ENCODE measurements at places on chromosomes 6 and 20. TPM values are rescaled to one million over a fixed set of nuclear protein-coding genes. Genes with fewer than 3 reads are reported as not detected.

Gene PHACTR3
- total RNA-seq: 0.16 TPM

DNA sequence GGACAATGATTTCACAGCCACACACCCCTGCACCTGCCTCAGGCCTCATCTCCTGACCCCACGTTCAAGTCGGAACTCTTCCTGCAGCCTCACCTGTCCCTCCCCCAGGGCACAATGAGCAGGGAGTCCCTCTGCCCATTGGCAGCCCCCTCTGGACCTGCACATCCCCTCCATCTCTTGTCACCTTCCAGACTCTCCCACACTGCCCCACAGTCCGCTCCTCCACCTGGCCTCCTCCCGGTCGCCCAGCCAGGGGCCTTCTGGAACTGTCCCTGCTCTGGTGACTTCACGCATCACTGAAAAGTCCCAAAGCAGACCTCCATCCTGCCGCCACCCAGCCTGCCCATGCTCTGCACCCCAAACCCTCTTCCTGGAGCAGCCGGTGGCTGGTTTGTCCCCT is 4.7 kb downstream of the CTSZ start:
- peaks cover 22% of the 10 kb centered on the region for H3K4me1 ChIP-seq
- DNase-seq: no peak
- H3K36me3 ChIP-seq: peaks cover 21% of the 10 kb centered on the region
- no peaks in the 10 kb centered on the region for H3K27me3 ChIP-seq
- H3K4me3 ChIP-seq: no peak overlapping the region

- peaks cover 11% of the 10 kb centered on the region for H3K36me3 ChIP-seq
- no peak overlapping the region for H3K4me3 ChIP-seq
- H3K27me3 ChIP-seq: no peaks in the 10 kb centered on the region
- no peak for DNase-seq
- peak overlapping the region; percentile 88 for H3K27ac ChIP-seq
Observed at GRCh38 chr6:136127873-136128272, 122.2 kb downstream of the MTFR2 start.

DNA sequence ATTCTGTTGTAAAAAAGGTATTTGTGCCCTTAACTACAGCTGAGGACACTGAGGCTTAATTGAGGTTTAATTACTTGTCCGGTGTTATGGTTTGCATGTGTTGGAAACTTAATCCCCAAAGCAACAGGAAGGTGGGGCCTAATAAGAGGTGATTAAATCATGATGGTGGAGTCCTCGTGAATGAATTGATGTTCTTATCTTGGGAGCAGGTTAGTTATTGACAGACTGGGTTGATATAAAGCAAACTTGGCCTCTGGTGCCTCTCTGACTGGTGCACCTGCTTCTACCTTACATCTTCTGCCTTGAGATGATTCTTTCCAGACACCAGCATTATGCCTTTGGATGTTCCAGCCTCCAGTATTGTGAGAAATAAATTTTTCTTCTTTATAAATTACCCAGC is 306.5 kb upstream of the HS3ST5 start:
- H3K36me3 ChIP-seq: peaks cover 1% of the 10 kb centered on the region
- H3K4me3 ChIP-seq: no peak overlapping the region
- H3K27ac ChIP-seq: no peak overlapping the region
- no peaks in the 10 kb centered on the region for H3K27me3 ChIP-seq
- H3K4me1 ChIP-seq: peaks cover 28% of the 10 kb centered on the region

Gene SLC22A2
- total RNA-seq: not detected

- no peak overlapping the region for H3K27ac ChIP-seq
- peaks cover 6% of the 10 kb centered on the region for H3K36me3 ChIP-seq
- DNase-seq: no peak
- H3K4me3 ChIP-seq: no peak overlapping the region
- H3K4me1 ChIP-seq: no peaks in the 10 kb centered on the region
- no peaks in the 10 kb centered on the region for H3K27me3 ChIP-seq
Observed at GRCh38 chr20:9146649-9147048, 77.8 kb downstream of the PLCB4 start.
